ENCODE measurements at places on chromosomes 3 and 15. TPM values are rescaled to one million over a fixed set of nuclear protein-coding genes. Genes with fewer than 3 reads are reported as not detected.

GRCh38 chr15:96072821-96073220 lies 257.7 kb upstream of the NR2F2 start:
- DNase-seq = no peak
- no peaks in the 10 kb centered on the region for H3K4me1 ChIP-seq
- H3K36me3 ChIP-seq = no peaks in the 10 kb centered on the region
- no peak overlapping the region for H3K4me3 ChIP-seq

DNA sequence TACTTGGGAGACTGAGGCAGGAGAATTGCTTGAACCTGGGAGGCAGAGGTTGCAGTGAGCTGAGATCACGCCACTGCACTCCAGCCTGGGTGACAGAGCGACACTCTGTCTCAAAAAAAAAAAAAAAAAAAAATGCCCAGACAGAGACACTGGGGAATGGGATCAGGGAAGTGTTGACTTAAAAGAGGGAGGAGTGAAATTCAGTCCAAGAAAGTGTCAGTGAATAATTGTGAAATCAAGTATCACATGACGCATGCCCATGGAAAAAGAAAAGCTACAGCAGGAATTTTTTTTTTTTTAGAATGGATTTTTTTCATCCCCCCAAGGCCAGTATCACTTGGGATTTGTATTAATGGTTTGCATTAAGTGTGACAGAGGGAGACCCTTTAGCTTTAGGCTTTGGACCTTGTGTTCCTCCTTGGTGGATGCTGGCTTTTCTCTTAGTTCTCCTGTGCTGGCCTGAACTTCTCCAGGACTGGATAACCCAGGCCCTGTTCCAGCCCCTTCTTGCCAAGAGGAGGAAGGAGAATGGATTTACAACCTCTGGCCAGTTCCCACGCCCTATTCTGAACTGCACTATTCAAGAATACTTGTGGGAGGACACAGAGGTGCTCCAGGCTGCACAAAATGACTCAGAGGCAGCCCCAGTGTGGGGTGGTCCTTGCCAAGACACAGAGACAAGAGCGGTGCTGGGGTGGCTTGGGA lies 36.7 kb upstream of the ZNF774 start:
- no peaks in the 10 kb centered on the region for H3K27me3 ChIP-seq
- DNase-seq = no peak
- H3K4me3 ChIP-seq = no peak overlapping the region
- H3K36me3 ChIP-seq = no peaks in the 10 kb centered on the region
- peaks cover 4% of the 10 kb centered on the region for H3K4me1 ChIP-seq

GRCh38 chr3:16052964-16053363 lies 121.5 kb upstream of the GALNT15 start:
- DNase-seq = no peak
- no peak overlapping the region for H3K27ac ChIP-seq
- no peaks in the 10 kb centered on the region for H3K4me1 ChIP-seq
- no peaks in the 10 kb centered on the region for H3K36me3 ChIP-seq

DNA sequence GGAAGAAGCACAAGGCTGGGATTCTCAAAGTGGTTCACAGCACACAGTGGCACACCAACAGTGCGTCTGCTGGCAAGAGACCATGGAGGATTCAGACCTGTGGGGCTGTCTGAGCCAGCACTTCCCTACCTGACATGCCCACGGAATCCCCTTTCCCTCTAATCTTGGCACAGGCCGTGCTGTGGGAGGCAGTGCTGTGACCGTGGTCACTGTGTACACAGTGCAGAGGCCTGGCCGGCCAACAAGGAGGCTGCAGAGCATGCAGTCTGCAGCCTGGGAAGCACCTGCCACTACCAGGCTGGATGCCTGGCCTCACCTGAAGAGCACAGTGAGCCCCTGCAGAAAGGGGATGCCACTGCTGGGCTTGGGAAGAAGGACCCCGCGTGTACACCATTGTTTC lies 301.0 kb upstream of the LYSMD4 start:
- DNase-seq = no peak
- H3K4me3 ChIP-seq = no peak overlapping the region
- peaks cover 5% of the 10 kb centered on the region for H3K27me3 ChIP-seq
- no peaks in the 10 kb centered on the region for H3K4me1 ChIP-seq
- H3K27ac ChIP-seq = no peak overlapping the region
- H3K36me3 ChIP-seq = no peaks in the 10 kb centered on the region

DNA sequence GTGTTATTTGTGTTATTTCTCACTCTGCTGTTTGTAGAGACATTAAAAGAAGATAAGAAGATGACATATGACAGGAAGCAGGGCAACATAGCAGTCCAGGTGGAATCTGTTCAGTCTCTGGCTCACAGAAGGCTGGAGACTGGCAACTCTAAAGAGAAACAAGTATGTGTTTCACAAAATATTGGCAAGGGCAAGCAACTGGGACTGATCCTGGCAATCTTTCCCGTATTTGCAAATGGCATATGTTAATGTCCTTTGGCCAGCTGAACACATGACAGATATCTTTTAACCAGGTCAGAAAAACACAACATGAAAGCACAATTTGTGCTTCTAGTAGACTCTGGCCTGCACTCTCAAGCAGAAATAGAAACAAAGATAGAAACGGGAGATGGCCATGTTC lies 1354.1 kb upstream of the EPHA6 start:
- H3K27me3 ChIP-seq = no peaks in the 10 kb centered on the region
- DNase-seq = no peak
- H3K36me3 ChIP-seq = no peaks in the 10 kb centered on the region
- H3K4me1 ChIP-seq = no peaks in the 10 kb centered on the region
- H3K27ac ChIP-seq = no peak overlapping the region

- DNase-seq = no peak
- H3K36me3 ChIP-seq = no peaks in the 10 kb centered on the region
- peaks cover 5% of the 10 kb centered on the region for H3K27me3 ChIP-seq
- no peak overlapping the region for H3K4me3 ChIP-seq
Observed at GRCh38 chr15:80480909-80481308, 76.7 kb downstream of the ARNT2 start.

DNA sequence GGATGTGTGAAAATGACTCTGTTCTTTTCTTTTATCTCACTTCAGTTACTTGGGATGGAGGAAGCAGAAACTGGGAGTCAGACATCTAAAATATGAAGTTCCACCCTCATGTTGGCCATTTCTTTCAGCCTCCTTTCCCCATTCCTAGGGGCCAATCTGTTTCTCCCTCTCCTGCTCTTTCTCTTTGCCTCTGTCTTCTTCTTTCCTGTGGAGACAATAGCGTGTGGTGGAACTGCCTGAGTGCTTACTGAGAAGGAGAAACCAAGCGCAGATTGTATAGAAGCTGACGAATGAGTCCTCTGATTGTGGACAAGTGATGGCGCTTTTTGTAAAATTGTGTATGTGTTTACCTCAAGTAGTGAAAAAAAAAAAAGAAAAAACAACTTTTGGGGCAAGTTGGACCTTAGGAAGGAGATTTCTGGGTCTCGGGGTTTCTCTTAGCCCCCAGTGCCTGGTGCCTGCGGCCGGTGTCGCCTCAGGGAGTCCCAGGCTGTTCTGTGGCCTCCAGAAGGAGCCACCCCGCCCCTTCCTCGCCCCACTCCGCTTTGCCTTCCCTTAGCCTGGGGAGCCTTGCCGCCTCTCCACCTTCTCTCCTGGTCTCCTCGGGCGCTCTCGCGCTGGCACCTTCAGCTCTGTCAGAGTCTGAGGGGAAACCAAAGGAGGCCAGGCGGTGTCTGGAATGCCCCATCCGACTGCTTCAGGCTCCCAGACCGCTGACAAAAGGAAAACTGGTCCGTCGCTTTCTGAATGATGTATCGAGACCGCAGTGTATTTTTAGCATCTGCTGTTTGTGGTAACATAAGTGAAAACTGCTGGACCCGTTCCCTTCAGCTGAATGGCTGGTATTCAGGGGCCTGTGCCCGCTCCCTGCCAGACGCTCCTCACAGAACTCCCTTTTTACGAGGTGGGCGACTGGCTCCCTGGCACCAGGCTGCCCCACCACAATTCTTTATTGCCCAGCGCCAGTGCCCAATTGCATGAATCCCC lies 30.1 kb downstream of the SCG5 start:
- H3K4me3 ChIP-seq = no peak overlapping the region
- H3K27ac ChIP-seq = no peak overlapping the region
- no peaks in the 10 kb centered on the region for H3K27me3 ChIP-seq
- no peaks in the 10 kb centered on the region for H3K36me3 ChIP-seq
- no peaks in the 10 kb centered on the region for H3K4me1 ChIP-seq

GRCh38 chr3:192745150-192745549 lies 17.8 kb upstream of the FGF12 start:
- H3K4me3 ChIP-seq = no peak overlapping the region
- H3K4me1 ChIP-seq = no peaks in the 10 kb centered on the region
- no peaks in the 10 kb centered on the region for H3K36me3 ChIP-seq
- no peak overlapping the region for H3K27ac ChIP-seq
- DNase-seq = no peak

DNA sequence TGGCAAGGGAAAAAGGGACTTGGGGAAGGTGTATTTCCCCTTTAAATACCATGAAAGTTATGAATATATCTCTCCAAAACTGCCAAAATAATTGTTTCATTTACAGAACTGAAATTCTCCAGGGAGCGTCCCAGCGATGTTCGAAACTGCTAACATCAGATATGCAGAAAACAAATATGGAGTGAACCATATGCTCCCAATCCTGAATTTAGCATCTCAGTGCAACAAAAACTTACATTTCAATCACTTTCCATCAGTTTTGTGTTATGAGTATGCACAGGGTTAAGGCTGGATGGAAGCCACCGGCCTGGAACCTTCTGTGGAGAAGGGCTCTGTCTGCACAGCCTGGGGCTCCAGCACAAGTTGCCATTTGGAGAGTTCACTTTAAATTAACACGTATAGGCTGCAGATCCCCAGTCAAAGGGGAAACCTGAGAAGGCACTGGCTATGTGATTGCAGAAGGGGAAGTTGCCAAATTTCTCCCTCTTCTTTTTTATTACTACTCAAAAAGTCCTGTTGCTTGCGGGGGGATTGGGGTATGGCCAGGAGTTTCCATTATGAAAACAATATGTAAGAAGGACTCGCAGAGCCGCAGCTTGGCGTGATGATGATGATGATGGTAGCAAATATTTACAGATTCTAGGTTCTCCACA lies 56.9 kb upstream of the FOXP1 start:
- no peak for DNase-seq
- peaks cover 4% of the 10 kb centered on the region for H3K36me3 ChIP-seq
- no peaks in the 10 kb centered on the region for H3K4me1 ChIP-seq
- H3K27ac ChIP-seq = no peak overlapping the region
- H3K27me3 ChIP-seq = no peaks in the 10 kb centered on the region
- no peak overlapping the region for H3K4me3 ChIP-seq

GRCh38 chr15:92902737-92903593 lies 2.8 kb downstream of the CHD2 start:
- DNase-seq = no peak
- no peaks in the 10 kb centered on the region for H3K27me3 ChIP-seq
- peak overlapping the region; percentile 88 for H3K4me3 ChIP-seq
- H3K27ac ChIP-seq = peak overlapping the region; percentile 96

DNA sequence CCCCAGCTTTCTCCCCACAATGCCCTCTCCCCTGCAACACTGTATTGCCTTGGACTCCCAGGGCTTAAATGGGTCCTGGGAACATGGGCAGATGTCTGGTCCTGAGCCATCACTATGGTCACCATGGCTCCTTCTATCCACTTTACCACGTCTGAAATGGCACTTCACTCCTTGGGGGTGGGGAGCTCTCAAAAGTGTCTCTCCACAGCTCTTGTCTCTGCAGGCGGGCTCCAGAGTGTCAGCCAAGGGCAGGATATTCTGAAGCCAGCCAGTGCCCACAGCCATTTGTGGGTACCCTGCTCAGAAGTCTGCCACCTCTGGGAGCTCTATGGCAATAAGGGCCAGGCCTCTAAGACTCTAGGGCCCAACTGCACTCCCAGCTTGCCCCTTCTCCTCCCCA lies 163.9 kb downstream of the PPM1L start:
- no peak overlapping the region for H3K4me3 ChIP-seq
- DNase-seq = no peak
- no peaks in the 10 kb centered on the region for H3K27me3 ChIP-seq
- H3K4me1 ChIP-seq = no peaks in the 10 kb centered on the region

DNA sequence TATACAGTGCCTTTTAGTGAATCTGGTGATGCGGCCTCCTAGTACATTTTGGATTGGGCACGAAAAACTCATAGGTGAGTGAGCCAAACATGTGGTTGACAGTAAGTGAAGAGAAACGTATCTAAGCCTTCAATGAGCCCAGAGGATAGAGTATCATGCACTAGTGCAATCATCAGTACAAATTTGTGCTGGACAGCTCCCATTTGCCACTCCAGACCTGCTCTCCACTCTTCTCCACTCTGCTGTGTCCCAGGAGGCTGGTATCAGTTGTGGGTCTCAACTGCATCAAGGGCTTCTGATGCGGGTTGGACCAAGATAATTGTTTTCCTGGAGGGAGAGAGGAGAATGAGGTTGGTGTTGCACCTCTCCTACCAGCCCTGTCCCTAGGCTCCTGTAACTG lies 9.1 kb upstream of the RASGRF1 start:
- H3K4me1 ChIP-seq = no peaks in the 10 kb centered on the region
- H3K27me3 ChIP-seq = peaks cover 18% of the 10 kb centered on the region
- H3K27ac ChIP-seq = no peak overlapping the region

DNA sequence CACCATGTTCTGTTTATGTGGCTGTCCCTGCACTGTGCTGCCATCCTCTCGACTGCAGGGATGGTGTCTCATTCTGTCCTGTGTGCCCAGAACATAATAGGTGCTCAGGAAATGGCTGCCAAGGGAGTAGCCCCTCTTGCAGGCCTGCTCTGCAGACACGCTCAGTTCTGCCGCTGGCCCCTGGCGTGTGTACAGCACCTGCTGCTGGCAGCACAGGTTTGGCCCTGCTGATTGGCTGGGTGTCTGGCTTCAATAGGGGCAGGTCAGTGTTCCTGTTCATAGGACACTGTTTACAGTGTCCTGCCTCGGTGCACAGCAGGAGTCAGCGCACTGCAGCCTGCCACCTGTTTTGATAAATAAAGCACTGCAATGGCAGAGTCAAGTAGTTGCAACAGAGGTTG lies 146.9 kb downstream of the DNAJB8 start:
- peaks cover 27% of the 10 kb centered on the region for H3K4me1 ChIP-seq
- no peaks in the 10 kb centered on the region for H3K27me3 ChIP-seq
- DNase-seq = no peak
- no peak overlapping the region for H3K4me3 ChIP-seq

DNA sequence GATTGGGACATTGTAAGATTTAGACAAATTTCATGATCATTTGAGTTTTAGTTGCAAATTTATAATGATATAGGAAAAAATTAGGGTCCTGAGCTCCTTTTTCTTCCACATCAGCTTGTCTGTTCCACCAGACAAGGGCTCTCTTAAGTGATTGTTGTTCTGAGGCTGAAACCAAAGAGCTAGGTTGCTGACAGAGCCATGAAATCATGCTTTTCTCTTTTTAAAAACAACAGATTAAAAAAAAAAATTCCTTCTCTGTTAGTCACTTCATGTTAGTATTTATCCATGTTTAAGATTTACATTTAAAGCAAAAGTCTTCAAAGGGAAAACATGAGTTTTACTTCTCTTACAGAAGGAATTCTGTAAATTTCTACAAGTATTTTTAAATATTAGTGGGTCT lies 56.8 kb downstream of the ATP2C1 start:
- H3K4me3 ChIP-seq = no peak overlapping the region
- peaks cover 3% of the 10 kb centered on the region for H3K36me3 ChIP-seq
- DNase-seq = no peak

GRCh38 chr15:80011596-80011995 lies 40.6 kb upstream of the BCL2A1 start:
- H3K27ac ChIP-seq = no peak overlapping the region
- no peaks in the 10 kb centered on the region for H3K36me3 ChIP-seq
- H3K27me3 ChIP-seq = no peaks in the 10 kb centered on the region

PTPRG gene
- not detected for total RNA-seq

C3orf18 gene
- 15.3 TPM for total RNA-seq

CIDEC gene
- not detected for total RNA-seq

GTF2A2 gene
- 53.3 TPM for total RNA-seq

GPR15 gene
- 32.0 TPM for total RNA-seq
